Stimulated activated CD4-positive, alpha-beta T cell treated with anti-CD3 and anti-CD28 coated beads, TNF-alpha, amount 100 ng/mL, for 24 hours (primary cell): ENCODE measurements at places on chromosomes 2 and 18.

GRCh38 chr2:150480241-150480640, 7.2 kb downstream of the RND3 start:
- no peak for DNase-seq

- no peak for DNase-seq
Observed at GRCh38 chr2:15808204-15808910, 132.0 kb upstream of the MYCN start.

DNA sequence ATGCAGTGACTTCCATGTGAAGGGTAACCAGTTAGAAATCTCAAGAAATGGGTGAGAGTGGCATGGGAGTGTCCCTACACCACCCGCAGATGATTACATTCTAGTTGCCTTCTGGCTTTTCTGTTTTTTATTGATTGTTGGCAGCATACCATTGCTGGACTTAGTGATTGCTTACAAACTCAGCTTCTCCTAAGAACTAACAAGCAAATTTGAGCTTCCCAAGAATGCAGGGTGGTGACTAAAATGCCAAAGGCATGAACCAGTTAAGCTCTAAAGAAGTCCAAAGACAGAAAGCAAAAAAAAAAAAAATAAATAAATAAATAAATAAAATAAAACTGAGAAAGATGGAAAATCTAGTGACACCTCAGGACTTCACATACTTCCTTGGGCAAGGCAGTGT, 245.5 kb upstream of the PARD3B start:
- no peak for DNase-seq

- no peak for DNase-seq
Observed at GRCh38 chr2:223416815-223417610, 185.1 kb downstream of the SCG2 start.

- DNase-seq = no peak
Observed at GRCh38 chr18:8757396-8757997, 52.1 kb downstream of the MTCL1 start.

DNA sequence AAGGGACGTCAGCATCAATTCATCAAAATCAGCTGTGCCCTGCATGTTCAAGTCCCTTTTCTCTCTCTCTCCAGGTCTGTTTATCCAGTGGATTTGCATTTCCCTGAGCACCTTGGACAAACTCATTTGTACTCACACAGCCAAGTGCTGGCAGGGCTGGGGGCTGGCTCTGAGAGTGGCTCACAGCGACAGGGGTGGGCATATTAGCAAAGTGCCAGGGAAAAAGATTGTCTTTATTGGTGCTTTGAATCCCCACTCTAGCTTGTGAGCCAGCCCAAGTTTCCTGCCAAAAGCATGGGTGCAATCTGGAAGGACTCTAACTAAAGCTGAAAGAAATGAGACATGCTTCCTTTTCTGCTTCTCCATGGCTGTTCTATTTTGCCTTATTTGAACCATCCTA, 56.6 kb downstream of the ACOXL start:
- DNase-seq = no peak

- DNase-seq = no peak
Observed at GRCh38 chr2:196247976-196248280, 76.5 kb upstream of the STK17B start.

- no peak for DNase-seq
Observed at GRCh38 chr2:7829241-7829640, 852.6 kb upstream of the ID2 start.

- no peak for DNase-seq
Observed at GRCh38 chr2:150626934-150627411, 139.5 kb upstream of the RND3 start.

GRCh38 chr2:43031471-43032212, 194.8 kb downstream of the ZFP36L2 start:
- DNase-seq = no peak

- no peak for DNase-seq
Observed at GRCh38 chr2:233519787-233520611, 46.6 kb downstream of the USP40 start.

GRCh38 chr18:5556310-5556974, 12.6 kb upstream of the EPB41L3 start:
- DNase-seq = no peak

GRCh38 chr2:2645162-2645855, 314.2 kb upstream of the MYT1L start:
- no peak for DNase-seq

DNA sequence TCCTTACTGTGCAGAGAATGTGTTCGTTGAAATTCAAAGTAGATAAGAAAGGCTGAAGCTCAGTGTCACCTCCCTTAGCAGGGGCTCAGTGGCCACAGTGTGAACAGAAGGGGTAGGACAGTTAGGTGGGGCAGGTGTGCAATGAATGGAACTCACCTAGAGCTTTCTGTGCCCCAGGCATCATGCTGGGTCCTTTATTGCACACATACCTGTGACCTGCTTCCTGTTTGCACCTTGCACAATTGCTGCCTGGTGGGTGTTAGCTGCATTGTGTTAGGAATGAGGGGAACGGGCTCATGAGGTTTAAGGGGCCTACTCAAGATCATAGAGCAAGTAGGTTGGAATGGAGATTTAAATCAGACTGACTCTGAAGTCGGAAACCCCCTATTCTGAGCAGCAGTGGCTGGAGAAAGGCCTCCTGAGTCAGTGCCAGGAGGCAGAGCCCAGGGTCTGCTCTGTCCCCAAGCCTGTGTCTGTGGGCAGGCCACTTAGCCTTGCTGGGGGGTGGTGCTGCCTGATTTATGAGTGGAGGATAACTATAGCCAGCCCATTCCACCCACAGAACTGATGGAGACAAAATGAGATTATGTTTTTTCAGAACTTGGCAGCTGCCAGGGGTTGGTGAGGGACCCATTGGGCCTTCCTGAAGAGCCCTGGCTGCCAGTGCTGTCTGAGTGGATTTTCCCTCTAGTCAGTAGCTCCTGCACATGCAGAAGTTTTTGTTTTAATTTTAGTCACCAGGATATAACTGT, 76.2 kb downstream of the NPAS2 start:
- no peak for DNase-seq

GRCh38 chr2:26297061-26297460, 48.9 kb upstream of the SELENOI start:
- no peak for DNase-seq

DNA sequence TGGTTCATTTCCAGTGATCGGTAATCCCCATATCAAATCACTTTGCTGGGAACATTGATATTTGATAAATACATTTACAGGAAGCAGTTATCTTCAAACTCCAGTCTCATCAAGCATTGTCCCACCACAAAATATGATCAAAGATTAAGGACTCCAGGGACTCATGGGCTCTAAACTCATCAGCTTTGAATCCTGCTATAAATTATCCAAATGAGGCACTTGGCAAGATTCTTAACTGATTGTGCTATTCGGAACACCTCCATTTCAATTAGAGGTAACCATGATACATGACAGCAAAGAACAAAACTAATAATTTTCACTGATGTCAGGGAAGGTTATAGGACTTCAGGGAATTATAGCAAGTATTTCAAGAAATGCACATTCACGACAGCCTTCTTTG, 1088.1 kb upstream of the PIK3C3 start:
- no peak for DNase-seq

DNA sequence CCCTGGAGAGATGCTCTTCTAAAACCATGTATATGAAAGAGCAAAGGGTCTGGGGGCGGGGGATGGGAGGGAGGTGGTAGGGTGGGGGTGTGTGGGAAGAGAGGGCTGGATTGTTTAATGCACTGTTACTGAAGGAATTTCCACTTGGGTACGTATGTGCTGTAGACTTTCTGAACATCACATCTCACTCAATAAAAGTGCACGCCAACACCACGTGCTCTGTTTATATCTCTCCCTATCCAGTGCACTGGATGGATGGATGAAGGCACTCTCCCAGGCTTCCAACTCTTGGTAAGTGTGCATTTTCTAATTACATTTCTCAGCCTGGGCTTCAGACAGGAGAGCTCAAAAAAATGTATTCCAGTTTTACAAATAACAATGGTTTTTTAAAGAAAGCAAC, 184.3 kb upstream of the SIX2 start:
- no peak for DNase-seq

GRCh38 chr2:100629309-100629708, 66.5 kb downstream of the PDCL3 start:
- no peak for DNase-seq

- DNase-seq = no peak
Observed at GRCh38 chr2:36468463-36469105, 113.0 kb downstream of the CRIM1 start.

GRCh38 chr2:232781765-232782164, 5.4 kb upstream of the KCNJ13 start:
- DNase-seq = peak; percentile 19

DNA sequence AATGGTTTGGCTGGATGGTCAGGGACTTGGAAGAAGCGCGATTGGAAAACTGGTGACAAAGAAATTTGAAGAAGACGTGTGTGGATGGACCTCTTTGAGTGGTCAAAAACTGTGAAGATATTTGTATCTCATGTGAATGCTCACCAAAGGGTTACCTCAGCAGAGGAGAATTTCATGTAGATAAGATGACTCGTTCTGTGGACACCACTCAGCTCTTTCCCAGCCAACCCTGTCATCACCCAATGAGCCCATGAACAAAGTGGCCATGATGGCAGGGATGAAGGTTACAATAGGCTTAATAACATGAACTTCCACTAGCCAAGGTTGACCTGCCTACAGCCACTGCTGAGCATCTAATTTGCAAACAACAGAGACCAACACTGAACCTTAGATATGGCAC, 248.3 kb downstream of the KCNE4 start:
- no peak for DNase-seq

DNA sequence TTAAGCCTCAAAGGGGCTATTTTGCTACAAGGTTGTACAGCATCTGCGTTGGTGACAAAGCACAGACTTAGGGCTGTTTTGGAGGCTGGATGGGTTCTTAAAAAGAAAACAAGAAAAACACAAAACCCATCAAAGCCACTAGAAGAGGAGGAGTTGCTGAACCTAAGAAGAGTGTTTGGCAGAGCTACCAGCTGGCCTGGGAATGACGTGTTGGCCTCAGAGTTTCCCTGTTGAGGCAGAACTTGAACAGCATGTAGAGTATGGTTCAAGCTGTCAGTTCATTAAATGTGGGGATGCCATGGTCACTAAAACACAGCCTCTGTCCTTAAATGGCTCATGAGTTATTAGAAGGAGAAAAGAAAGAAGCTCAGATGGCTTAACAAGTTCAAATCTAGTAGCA, 162.5 kb downstream of the TTC32 start:
- DNase-seq = no peak

DNA sequence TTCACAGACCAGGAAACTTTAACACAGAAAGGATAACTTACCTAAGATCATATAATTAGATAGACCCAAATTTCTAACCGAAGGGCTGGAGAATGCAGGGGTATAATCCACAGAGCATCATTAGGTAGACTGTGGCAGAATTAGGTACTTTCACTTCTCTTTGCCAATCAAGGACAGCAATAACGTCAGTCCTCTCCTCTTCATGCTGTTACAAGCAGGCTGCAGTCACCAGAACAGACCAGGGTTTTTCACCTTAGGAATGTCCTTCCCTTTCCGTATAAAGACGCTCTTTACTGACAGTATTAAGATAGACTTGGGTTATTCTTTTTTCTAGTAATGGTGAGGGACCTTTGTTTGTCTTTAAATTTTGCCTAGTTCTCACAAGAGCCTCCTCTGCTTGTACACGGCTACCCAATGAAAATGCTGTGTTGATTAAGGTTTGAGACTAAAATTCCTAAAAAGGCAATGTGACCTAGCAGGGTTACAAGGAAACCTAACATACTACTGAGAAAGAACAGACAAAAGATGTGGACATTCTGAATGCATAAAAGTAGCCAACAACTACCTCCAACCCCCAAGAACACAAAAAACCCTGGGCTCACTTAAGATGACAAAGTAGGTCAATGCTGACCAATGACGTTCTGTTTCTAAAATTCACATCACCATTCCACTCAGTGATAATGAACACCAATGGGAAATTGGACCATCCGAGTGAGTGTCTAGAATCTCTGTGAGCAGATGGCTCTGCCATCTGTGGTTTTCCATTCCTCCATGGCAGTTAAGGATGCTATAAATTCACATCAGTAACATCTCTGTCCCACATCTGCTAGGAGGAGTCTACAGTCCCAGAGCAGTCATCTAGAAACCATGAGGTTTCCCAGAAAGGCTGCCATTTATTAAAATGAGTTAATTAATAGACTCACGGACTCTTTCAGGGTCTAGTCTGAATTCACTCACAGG, 2.1 kb downstream of the PDIA6 start:
- DNase-seq = no peak

DNA sequence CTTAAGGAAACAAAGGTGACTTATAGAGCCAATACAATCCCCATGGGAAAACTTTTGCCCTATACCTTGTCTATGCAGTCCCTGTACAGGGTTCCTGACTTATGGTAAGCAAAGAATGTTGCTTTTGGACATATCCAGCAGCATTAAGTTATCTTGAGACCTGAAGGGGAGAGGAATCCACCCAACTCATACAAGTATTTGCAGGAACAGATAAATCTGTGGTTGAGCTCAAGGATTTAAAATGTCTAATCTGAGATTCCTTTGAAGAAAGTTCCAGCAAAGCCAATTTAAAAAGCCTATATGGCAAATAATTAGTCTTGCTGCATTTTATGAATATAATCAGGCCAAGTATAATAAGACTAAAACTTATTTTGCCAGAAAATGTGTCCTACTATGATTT, 739.5 kb upstream of the CDH2 start:
- DNase-seq = no peak

DNA sequence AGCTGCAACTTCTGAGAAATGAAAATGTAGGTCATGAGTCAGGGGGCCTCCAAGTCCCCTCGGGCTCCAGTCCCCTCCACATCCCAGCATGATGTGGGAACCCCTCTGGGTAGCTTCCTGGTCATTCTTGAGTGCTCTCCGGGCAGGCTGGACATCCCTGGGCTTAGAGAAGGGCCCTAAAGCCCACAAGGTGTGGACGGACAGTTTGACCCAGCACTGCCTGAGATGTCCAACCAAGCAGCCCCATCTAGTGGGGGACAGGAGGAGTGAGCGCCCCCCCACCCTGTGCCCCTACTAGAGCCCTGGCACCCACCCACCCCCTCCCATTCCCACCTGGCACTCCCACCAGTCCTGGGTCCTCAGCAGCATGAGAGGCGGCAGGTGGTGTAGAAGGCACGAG, 46.0 kb downstream of the CYP27C1 start:
- no peak for DNase-seq

- no peak for DNase-seq
Observed at GRCh38 chr2:188805219-188805618, 169.0 kb upstream of the COL3A1 start.

GRCh38 chr2:48406116-48406515, 123.8 kb upstream of the STON1 start:
- no peak for DNase-seq

- DNase-seq = no peak
Observed at GRCh38 chr2:214156971-214157370, 253.9 kb upstream of the VWC2L start.

DNA sequence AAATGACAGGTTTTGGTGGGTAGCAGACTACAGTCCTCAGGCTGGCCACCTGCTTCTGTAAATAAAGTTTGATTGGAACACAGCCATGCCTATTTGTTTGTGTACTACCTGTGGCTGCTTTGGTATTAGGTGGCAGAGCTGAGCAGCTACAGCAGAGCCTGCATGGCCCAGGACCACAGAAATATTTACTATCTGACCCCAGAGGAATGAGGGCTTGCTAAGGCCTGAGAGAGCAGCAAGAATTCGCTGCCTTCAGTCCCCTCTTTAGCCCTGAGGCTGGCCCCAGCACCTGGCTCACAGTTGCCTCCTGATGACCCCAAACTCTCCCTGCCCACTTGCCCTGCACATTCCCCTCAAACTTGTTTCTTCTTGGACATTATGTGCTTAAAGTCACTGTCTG, 32.5 kb downstream of the POLR1A start:
- DNase-seq = no peak

GRCh38 chr2:115129536-115129935, 687.1 kb downstream of the DPP10 start:
- DNase-seq = no peak

GRCh38 chr2:195363496-195363895, 293.5 kb upstream of the SLC39A10 start:
- DNase-seq = no peak
